ENCODE measurements at places on chromosomes 5 and 9. TPM values are rescaled to one million over a fixed set of nuclear protein-coding genes. Genes with fewer than 3 reads are reported as not detected.

- DNase-seq: no peak
These were observed 51.2 kb downstream of the RALGPS1 start for GRCh38 chr9:126965541-126966428.

DNA sequence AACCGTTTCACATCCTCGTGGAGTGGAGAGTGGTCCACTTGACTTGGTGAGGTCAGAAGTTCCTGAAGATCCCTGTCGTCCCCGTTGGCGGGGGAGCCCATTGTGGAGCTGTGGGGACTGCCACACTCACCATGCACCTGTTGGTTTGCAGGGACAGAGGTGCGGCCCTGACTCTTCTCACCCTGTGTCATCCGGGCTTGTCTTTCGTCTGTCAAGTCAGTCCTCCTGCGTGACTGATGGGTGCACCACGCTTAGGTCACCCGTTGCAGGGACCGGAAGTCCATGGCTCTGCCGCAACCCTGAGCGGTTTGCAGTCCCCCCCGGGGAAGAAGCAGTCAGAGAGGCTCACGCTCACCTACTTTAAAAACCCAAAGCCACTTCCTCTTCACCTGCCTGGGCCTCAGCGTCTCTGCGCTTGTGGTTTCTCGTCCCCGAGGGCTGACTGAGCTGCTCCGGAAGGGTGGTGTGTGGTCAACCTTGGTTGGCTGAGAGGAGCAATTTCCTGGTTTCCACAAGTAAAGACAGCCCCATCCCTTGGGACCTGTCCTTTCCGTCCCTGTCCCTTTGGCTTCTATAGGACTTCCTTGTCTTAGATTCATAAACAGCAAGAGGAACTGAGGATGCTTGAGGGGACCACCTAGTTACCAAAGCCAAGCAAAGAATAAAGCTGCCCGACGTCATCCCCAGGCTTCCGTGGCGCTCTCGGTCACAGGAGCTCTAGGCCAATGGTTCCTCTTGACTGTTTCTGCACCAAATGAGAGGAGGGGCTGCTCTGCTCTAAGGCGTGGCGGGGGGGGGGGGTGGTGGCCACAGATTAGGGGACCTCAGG is 53.2 kb downstream of the USP20 start:
- no peak for DNase-seq

DNA sequence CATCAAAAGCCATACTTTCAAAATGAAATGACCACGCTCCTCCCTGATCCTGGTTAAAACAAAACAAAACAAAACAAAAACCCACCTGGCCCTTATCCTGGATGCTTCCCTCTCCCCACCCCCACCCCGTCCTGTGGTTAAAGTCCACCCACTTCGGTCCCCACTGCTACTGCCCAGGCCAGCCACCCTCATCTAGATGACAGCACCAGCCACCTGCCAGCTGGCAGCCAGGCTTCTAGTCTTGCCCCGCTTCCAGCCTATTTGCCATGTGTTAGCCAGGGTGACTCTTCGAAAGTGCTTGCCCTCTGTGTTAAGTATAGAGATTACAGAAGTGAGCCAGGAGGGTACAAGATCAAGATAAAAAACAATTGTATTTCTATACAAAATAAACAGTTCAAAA is 27.5 kb upstream of the NCS1 start:
- no peak for DNase-seq

- no peak for DNase-seq
These were observed 74.5 kb upstream of the MEGF10 start for GRCh38 chr5:127216143-127216542.

DNA sequence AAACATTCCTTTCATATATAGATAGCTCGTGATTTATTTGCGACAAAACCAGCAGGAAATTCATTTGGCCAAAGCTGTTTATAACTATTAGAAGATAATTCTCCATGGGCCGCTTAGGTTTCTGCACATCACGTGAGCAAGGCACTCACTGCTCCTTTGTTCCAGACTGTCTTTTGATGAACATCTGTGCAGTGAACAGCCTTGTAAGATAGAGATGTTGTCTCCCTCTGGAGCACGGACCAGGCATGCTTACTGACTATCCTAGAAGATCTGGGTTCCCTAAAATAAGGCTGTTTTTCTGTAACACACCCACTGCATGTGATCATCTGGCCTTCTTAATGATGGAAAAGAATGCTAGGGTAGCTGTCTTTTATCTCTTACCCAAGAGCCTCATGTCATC is 30.9 kb downstream of the YIPF5 start:
- peak; percentile 66 for DNase-seq

DNA sequence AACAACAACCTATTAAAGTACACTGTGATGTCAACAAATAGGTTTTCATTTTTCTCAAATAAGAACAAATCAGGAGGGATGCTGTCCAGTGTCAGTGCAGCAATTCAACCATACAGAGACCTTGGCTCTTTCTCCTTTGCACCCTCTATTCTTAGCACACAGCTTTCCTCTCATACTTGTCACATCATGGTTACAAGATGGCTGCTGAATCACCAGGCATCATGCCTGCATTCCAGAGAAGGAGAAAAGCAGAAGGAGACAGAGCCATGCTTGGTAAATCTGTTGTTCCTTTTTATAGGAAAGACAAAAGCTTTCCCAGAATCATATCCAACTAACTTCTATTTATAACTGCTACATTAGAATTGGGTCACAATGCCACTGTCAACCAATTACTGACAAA is 124.7 kb upstream of the VLDLR start:
- no peak for DNase-seq

DNA sequence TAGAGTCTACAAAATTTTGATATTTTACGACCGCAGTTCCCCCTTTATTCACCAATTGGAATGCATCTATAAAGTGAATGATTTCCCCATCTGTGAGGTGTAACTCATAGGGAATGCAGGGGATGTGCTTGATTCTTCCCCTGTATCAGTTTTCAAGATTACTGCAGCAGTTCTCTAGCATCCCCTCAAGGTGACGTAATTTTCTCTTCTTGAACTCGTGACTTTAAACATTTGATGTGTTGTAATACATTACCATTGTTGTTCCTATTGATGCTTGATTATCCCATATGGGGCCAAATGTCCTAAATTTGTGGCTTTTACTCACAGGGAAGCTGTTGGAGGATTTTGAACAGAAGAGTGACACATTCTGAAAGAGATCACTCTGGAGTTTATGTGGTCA is 240.2 kb downstream of the CD180 start:
- DNase-seq: no peak

CDH9 gene
- total RNA-seq: not detected

TNFSF15 gene
- 0.26 TPM for total RNA-seq

CDX1 gene
- total RNA-seq: not detected

PCDHGB7 gene
- total RNA-seq: 9.5 TPM

PSMD5 gene
- total RNA-seq: 32.8 TPM

All from lower leg skin (tissue), 4 donors.